ENCODE measurements at places on chromosomes 5 and 9.

- DNase-seq, result no peak
These were observed 21.0 kb upstream of the NPR3 start for GRCh38 chr5:32690153-32690552.

- DNase-seq, result no peak
These were observed 376.9 kb upstream of the KCNN2 start for GRCh38 chr5:113984928-113985327.

DNA sequence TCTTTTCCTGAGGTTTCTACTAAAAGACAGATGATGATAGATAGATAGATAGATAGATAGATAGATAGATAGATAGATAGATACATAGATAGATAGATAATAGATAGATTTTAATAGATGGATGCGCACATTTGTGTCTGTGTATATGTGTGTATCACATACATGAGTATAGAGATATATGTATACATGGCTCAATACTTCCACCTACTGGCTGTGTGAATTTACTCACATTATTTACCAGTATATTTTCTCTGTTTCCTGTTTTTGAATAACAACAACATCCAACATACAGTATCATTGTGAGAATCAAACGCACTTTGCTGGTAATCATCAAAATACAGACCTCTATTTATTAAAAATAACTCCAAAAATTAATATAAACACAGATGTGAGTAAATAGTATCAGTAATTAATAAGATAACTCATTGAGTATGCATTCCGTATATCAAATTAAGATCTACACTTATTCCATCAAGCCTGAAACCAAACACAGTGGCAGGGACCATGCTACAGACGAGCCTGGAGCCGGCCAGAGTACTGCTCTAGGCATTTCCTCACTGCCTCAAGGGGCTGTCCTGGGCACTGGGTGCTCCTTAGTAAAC is 338.0 kb downstream of the SEMA5A start:
- DNase-seq, result peak; percentile 35

DNA sequence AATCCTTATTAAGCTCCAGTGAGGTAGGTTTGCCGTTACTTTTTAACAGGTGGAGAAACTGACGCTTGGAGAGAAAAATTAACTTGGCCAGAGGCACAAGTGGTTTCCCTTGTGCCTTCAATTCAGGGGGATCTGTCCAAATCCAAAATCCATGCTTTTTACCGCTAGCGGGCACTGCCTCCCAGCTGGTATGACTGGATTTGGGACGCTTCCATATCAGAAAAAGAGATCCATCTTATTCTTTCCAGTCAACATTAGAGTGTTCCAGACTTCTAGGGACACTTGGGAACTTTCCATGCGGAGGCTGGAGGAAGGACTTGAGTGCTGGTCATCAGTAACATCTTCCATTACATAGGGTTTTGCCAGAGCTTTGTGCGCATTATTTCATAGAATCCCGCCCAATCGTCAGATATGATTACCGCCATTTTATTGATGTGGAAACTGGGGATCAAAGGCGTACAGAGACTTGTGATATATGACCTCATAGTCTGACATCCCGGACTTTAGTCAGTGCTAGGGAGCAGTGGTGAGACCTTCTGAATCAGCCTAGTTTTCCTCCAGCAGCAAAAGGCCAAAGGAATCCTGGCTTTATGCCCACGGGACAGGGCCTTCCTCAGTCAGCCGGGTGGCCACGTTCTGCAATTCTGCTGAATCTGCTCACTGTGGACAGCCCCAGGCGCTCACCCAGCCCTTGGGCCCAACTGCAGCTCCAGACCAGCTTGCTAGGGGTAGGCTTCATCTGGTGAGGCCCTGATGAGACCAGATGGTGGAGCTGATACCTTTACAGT is 1.1 kb upstream of the GNPDA1 start:
- no peak for DNase-seq

DNA sequence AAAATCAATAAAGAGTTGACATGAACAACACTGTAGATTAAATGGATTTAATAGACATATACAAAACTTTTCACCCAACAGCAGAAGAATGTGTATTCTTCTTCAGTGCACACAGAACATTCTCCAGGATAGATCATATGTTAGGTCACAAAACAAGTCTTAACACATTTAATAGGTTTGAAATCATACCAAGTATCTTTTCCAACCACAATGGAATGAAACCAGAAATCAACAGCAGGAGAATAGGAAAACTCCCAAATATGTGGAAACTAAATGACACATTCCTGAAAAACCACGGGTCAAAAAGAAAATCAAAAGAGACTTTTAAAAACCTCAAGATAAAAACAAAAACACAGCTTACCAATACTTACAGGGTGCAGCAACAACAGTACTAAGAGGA is 790.1 kb upstream of the ZNF608 start:
- DNase-seq, result no peak

DNA sequence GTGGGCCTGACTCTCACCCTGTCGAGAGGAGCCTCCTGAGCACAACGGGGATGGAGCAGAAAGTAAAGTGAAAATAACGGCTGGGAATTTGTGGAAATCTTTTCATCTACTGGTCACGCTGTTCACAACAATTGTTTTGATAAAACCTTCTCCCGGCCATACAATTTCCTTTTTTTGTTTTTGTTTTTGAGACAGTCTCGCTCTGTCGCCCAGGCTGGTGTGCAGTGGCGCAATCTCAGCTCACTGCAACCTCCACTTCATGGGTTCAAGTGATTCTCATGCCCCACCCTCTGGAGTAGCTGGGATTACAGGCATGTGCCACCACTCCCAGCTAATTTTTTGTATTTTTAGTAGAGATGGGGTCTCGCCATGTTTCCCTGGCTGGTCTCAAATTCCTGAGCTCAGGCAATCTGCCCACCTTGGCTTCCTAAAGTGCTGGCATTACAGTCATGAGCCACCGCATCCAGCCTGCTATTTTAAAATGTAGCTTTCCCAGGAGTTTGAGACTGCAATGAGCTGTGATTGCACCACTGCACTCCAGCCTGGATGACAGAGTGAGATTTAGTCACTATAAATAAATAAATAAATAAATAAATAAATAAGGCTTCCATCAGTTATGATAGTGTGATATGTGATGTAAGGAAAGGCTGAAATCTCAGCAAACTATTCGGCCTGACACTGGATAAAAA is 73.5 kb upstream of the PTGER4 start:
- DNase-seq, result no peak

DNA sequence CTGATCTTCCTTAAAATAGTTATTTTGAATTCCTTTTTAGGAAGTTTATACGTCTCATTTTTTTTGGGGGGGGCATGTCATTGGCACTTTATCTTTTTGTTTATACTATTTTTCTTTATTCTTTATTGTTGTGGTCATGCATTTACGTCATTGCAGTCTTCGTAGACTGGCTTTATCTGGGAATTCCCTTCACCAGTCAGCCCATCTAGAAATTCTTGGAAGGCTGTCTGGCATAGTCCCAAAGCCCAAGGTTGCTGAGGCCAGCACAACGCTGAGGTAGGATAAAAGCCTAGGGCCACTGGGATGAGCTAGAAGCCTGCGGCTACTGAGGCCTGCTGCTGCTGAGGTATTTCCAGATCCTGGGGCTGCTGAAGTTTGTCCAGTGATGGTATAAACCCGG is 121.5 kb downstream of the ISOC1 start:
- no peak for DNase-seq

GRCh38 chr9:79208791-79209396 is 362.9 kb upstream of the TLE4 start:
- DNase-seq, result no peak

DNA sequence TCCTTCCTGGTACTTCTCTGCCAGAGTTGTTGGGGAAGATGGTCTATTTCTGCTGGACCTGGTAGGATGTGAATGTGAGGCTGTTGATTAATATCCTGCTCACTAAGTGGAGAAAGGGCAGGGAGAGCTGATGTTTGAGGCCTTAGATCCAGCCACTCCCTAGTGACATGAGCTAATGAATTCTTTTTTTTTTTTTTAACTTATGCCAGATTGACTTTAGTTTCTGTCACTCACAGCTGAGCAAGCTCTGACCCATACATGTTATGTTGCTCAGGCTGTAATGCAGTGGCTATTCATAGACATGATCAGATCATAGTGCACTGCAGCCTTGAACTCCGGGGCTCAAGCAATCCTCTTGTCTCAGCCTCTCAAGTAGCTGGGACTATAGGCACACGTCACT is 75.1 kb upstream of the SPRY4 start:
- no peak for DNase-seq

GRCh38 chr9:77935974-77936373 is 95.6 kb downstream of the GNAQ start:
- DNase-seq, result no peak

GRCh38 chr9:35776018-35776417 is 15.4 kb upstream of the NPR2 start:
- peak; percentile 93 for DNase-seq

- no peak for DNase-seq
These were observed 158.8 kb downstream of the CRB2 start for GRCh38 chr9:123514766-123515165.

- DNase-seq, result no peak
These were observed 59.6 kb downstream of the SLC1A1 start for GRCh38 chr9:4549751-4550295.
